ENCODE measurements at places on chromosomes 5 and 9.
A peak's percentile ranks its signal among the peaks of the same experiment; 100 is the strongest.

DNA sequence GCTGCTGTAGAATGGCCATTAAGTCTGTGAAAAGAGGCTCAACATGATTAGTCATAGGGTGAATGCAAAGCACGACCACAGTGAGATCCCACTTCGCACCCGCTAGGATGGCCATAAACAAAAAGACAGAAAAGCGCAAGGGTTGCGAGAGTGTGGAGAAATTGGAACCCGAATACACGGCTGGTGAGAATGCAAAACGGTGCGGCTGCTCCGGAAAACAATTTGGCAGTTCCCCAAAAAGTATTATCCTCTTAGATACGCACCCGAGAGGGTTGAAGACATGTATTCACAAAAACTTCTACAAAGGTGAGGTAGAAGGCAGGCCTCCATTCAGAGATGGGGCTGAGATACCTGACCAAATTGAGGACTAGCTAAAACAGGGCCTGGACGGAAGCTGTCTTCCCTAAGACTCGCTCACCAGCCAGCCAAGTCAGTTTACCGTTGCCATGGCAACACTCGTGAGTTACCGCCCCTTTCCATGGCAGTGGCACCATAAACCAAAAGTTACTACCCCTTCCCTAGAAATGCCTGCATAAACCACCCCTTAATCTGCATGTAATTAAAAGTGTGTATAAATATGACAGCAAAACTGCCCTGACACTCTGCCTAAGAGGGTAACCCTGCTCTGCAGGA is 726 bp upstream of the PSMB7 start:
- no peak for DNase-seq

GRCh38 chr5:81183811-81184748 is 49.0 kb upstream of the CKMT2 start:
- no peak for DNase-seq

- DNase-seq, result peak; percentile 52
These were observed at the start of gene SEMA6A for GRCh38 chr5:116574367-116575325. Gene SEMA6A (minus strand): TSS chr5:116574823. CDS start chr5:116504944, 69,879 bp downstream.

DNA sequence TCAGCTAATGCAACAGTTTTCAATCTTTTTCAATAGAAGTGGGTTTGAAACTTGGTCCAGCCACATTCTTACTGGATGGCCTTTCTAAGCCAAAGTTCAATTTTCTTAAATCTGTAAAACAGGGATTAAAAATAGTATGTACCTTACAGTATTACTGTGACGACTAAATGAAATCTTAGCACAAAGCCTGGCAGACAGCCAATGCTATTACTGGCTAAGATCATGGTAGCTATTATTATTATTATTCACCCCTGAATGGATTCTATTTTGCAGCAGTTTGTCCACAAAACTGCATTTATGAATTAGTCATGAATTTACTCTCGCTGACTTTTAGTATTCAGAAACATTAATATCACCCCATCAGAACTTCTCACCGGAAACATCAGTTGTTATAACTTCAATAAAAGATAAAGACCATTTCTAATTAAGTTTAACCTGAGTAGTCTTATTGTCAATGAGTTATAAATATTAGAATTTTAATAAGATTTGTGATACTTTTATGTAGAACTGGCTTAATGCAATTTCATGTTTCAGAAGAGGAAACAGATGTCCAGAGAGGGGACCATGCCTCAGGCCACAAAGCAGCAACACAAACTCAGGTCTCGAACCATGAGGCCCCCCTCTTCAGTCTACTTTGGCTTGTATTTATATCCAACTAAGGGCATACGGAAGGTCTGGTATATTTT is 468.2 kb downstream of the ARHGEF28 start:
- DNase-seq, result no peak

DNA sequence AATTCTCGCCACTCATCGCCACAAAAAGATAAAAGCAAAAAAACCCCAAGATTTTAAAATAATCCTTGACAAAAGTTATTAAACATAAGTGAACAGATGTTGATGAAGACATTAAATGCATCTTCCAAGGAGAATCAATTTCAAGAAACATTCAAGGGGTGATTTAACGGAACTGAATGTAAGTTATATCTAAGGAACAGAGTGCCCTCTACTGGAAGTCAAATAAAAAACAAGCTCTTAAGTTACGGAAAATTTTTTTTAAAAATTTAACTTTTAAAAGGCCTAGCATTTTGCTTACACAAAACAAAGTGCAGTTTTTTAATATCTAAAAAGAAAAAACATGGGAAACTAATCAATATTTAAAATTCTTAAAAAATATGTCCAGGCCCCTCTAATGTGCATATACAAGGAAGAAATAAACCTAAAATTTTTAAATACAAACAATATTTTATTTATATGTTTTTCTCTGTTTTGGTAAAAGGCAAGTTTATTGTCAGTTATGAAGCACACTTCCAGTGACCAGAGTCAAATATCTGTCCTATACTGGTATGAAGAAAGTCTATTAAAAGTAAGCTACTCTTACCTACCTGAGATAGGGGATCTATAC is 28.0 kb downstream of the TEX10 start:
- DNase-seq, result no peak

DNA sequence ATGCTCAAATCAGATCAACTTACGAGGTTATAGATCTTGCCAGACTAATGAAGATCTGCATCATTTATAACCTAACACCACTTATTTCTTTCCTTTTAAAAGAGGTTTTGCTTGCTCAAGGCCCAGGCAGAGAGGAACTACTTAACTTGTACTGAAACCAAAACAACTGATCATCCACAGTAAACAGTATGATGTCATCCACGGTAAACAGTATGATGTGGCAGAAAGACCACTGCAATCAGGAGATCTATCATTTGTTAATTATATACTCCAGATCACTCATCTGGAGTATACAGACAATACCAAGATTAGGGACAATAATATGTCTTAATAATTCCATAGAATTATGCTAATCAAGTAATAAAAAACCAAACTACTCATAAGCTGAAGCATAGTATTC is 116.8 kb downstream of the ADAMTS6 start:
- DNase-seq, result no peak

DNA sequence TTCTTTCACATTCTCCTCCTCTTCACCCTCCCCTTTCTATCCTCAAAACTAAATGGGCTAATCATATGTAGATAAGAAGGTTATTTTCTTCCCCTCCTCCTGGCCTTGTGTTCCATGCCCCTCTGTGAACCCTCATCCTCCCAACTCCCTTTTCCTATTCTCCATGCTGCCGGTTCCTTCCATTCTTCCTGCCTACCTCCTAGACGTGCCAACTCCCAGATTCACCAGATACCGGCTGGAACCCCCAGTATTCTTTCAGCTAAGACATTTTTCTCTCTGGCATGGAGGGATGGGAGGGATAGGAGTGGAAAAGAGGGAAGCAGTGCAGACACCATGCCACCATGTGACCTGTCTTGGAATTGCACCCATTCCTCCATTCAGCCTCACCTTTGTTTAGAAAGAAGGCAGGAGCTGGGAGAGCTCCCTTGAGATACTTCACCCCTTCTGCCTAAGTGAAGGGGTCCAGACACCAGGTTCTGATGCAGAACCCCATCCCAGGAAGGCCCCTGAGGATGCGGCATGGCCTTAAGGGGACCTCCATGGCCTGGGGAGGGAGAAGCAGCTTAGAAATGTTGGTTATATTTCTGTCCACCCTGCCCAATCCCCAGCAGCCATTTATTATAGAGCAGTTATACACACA is 4.8 kb downstream of the DNAJB5 start:
- no peak for DNase-seq

GRCh38 chr9:129554649-129555048 is 66.3 kb downstream of the C9orf50 start:
- DNase-seq, result no peak

- no peak for DNase-seq
These were observed 24.8 kb downstream of the CCNJL start for GRCh38 chr5:160287378-160288051.

DNA sequence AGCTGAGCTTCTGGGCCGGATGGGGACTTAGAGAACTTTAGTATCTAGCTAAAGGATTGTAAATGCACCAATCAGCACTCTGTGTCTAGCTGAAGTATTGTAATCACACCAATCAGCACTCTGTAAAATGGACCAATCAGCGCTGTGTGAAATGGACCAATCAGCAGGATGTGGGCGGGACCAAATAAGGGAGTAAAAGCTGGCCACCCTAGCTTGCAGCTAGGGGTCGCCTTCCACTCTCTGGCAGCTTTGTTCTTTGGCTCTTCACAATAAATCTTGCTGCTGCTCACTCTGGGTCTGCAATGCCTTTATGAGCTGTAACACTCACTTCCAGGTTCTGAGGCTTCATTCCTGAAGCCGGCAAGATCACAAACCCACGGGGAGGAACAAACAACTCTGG is 354.0 kb downstream of the PRR16 start:
- no peak for DNase-seq

DNA sequence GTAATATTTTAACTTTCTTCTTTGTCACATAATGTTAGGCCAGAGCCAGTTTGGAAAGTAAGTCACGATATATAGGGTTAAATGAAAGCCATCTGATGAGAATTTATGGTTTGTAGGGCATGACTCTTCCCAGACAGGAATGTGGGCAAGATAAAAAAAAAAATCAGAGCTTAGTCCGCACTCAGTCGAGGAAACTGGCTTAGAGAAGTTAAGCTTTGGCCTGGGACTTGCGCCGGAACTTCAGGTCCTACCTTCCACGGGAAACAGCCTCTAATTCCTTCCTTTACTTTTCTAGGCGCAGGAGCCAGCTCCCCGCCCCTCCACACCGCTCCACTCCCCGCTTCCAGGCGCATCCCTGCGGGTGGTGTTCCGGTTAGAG is 475 bp downstream of the DDX31 start:
- DNase-seq, result no peak

- no peak for DNase-seq
These were observed 50.4 kb upstream of the CKMT2 start for GRCh38 chr5:81182396-81183390.

- no peak for DNase-seq
These were observed 46.6 kb downstream of the RAB3C start for GRCh38 chr5:58629271-58630159.

DNA sequence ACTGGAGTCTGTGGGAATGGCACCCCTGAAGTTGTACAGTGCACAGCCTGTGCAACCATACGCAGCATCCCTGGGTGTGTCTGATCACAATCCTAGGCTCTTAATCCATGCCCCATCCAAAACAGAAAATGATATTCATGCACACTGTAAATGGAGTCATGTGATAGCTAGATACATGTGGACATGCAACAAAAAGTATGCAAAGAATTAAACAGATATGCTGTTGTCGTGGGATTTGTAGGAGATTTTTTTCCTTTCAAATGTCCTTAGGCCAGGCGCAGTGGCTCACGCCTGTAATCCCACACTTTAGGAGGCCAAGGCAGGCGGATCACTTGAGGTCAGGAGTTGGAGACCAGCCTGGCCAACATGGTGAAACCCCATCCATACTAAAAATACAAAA is 36.1 kb downstream of the PRRX2 start:
- no peak for DNase-seq

DNA sequence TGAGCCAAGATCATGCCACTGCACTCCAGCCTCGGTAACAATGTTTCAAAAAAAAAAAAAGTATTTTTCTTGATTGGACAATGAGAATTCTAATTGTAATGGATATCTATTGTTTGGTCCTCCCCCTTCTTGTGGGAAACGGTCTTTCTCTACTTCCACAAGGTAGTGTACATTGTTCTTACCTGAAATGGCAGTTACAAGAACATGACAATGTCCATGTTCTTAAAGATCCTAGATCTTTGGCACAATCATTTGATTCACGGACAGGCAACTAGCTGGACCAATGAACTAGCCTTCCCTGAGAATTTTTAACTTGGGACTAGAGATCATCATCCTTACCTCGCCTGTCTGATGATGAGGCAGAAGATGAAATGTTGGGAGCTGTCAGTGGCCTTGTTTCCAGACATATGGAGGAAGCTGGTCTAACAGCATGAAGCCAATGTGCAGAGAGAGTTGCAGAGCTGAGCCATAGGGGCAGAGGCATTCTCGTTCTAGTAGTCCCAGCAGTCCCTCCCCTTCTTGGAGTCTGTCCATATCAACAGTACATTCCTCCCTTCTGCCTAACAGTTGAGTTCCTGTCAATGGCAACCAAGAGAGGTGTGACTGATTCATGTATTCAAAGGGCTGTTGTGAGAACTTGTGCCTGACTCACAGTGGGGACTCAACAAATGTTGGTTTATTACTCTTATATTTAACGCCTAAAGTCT is 2.1 kb upstream of the MARCHF6 start:
- no peak for DNase-seq

DNA sequence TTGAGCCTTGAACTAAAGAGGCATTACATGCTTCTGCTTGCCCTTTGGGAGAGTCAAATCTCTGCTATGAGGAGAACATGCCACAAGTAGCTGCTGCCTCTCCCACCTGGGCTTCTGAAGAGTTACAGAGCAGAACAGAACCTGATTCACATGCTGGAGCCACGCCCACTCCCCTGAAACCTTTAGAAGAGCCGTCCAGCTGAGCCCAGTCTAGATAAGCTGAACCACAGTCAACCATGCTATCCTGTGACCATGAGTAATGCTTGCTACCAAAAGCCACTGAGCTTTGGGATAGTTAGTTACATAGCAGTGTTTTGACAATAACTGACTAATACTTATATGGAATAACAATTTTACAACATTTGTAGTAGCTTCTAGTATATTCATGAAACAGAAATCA is 111.0 kb upstream of the VCAN start:
- DNase-seq, result no peak

DNA sequence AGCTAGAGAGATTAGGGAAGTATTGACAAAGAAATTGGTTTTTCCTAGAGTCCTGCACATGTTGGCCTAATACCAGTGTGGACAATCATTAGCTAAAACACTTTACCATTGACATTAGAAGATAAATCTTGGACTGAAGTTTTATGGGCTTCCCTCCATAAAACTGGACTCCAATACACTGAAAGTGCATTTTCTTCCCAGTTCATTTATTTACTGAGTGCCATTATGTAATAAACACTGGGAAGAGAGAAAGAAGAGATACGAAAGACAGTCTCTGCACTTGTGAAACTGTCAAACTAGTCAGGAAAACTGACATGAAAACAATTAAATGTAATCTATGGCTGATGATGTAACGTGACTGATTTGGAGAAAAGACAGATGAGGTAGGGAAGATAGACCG is 539.3 kb downstream of the ZNF608 start:
- no peak for DNase-seq
